ENCODE measurements at places on chromosomes 12 and 14.

GRCh38 chr12:23851602-23852001 lies 97.9 kb downstream of the SOX5 start:
- no peak for DNase-seq

GRCh38 chr12:120230326-120230973 lies 29.5 kb upstream of the RPLP0 start:
- DNase-seq, result no peak

DNA sequence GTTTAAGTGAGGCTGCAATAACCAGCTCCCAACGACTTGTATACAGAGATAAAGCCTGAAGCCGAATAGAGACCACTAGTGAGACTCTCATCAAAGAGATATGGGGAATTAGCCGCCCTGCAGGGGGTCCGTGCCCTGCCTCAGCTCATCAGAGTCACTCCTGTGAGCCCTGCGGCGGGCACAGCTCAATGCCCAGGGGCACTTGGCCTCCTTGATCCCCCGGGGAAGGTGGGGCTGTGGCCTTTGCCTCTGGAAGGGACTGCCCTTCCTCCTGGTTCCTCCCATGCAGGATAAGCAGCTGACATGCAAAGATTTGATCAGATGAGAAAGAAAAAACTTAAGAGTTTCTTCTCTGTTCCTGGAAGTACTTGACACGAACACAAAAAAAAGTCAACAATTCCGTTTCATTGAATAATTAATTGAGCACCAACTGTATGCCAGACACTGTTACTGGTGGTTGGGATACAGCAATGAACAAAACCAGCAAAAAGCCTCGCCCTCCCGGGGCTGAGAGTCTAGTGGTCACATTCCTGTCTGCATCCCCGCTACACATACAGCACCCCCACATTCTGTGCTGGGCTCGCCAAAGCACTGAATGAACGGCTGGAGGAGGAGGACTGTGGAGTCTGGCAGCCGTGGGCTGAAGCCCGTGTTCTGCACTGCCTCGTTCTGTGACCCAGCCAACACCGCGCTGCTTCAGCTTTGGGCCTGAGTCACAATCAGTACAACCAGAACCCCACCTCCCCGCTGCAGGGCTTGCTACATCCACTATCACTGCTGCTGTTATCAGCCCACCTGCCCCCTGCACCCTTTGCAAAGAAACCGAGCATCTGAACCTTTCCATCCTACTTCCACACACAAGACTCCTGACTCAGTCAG lies 10.3 kb downstream of the TTC7B start:
- no peak for DNase-seq

GRCh38 chr12:23885394-23885793 lies 64.1 kb downstream of the SOX5 start:
- no peak for DNase-seq

Data from stimulated activated naive CD8-positive, alpha-beta T cell treated with anti-CD3 and anti-CD28 coated beads, Interleukin-15, amount 100 ng/mL, for 72 hours (primary cell).